ENCODE measurements at places on chromosomes 4 and X.

DNA sequence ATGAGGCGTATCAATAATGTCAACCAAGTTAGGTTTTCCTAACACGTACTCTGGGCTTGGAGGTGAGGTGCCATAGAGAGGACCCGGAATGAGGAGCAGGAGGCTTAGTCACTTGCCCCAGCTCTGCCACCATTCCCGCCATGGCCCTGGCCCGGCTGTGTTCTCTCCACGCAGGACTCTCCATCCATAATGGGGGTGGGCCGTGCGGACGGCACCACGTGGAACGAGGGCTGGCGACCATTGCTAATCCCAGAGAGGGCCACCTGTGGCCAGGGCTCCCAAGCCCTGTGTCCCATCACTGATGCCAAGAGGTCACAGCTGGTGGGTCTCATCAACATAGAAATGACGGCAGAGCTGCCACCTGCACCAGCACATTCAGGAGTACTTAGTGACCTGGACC, 76.4 kb downstream of the JAKMIP1 start:
- DNase-seq, result no peak

DNA sequence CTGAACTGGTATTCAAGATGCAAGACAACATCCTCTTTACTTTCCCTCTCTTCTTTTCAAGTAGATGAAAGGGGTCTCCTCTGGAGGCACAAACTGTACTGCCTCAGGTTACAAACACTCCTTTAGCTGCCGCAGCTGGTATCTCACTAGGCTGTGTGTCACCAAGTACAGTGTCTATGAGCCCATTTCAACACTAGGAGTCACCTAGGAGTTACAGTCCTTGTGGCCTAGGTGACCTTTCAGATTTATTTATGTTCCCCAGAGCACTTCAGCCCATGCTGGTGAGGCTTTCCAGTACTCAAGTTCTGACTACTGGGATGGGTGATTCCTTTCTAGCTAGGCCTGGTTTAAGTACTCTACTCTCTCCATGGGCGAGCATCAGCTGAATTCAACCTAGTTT, 32.4 kb upstream of the TMLHE start:
- no peak for DNase-seq

DNA sequence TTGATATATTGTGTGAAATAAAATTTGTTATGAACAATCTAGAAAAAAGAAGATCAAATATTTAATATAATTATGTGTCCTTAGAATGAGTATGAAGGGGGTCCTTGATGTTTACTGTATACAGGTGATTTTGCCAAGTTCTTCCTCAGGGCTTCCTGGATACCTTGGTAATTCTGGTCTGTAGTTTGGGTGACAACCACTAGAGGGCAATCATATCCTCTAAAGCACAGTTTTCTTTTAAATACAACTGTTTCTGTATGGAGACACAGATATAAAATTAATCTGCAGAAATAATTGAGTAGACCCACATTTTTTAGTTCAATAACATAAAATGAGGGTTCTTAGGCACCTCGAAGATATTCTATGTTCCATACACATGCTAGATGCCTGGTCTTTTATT, 157.7 kb downstream of the SPANXN1 start:
- no peak for DNase-seq

DNA sequence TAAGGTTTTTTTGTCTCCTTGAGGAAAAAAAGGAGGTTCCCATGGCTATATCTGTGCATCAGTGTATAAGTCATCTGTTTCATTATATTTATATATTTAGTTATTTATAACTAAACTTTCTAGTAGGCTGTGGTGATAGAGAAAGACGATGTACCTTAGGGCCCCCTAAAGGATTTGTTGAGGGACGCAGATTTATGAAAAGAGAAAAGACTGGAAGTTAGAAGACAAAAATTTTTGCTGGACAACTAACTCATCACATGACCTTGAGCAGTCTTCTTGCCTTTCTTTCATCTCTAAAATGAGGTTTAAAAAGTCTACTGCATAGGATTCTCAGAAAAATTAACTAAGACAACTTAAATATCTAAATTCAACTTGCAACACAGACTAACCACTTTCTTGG, 6.1 kb downstream of the GASK1B start:
- no peak for DNase-seq

GRCh38 chr4:150178161-150178560, 99.9 kb downstream of the DCLK2 start:
- DNase-seq, result no peak

- DNase-seq, result no peak
Measured at GRCh38 chr4:79663141-79663540, 255.1 kb upstream of the GK2 start.

- DNase-seq, result no peak
Measured at GRCh38 chr4:14912426-14912825, 89.9 kb upstream of the CPEB2 start.

- no peak for DNase-seq
Measured at GRCh38 chr4:126445596-126445995, 1130.8 kb downstream of the FAT4 start.

DNA sequence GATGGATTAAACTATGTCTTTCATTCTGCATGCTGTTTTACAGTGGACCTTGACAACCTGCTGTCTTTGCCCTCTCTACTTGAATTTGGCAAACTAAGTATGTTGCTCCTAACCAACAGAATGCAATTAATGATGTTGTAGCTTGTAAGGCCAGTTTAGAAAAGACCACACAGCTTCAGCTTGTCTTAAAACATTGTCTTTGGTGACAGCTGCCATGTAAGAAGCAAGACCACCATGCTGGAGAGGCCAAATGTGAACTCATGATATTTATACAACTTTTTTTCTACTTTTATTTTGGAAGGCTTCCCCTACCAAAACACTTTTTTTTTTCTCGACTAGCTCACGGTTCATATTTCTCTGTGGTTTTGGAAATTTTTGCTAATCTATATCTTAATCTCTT, 278.0 kb upstream of the GNPDA2 start:
- DNase-seq, result no peak

DNA sequence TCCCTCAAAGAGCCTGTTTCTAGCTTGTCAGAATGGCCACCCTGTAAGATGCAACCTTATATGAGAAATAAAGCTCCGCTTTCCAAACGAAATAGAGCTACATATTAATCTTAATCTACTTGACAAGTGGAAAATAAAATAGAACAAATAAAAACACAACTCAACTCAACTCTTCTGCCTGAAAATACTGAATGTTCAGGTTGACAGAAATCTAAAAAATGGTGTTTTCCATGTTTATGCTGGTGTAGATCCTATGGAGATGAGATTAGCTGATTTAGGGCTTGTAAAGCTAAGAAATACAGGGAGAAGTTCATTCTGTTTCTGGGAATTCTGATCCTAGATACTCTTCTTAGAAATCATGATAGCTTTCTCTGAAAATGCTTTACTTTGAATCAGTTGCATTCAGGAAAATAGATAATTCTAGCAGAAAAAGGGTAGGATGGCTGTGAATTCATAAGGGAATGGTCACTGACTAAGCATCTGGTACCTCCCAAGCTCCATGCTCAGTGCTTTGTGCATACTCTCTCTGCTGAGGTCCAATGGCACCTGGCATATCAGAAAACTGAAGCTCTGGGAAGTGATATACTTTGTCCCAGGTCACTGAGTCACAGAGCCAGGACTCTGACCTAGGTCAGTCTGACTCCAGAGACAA, 89.2 kb upstream of the EXOC1L start:
- DNase-seq, result no peak

- no peak for DNase-seq
Measured at GRCh38 chr4:138572007-138572406, 329.9 kb upstream of the SLC7A11 start.

- no peak for DNase-seq
Measured at GRCh38 chr4:133618963-133619362, 469.9 kb downstream of the PCDH10 start.
